ENCODE measurements at places on chromosomes 4 and X.
A peak's percentile ranks its signal among the peaks of the same experiment; 100 is the strongest.

- DNase-seq: no peak
Observed at GRCh38 chrX:28099166-28099565, 117.9 kb upstream of the DCAF8L1 start.

DNA sequence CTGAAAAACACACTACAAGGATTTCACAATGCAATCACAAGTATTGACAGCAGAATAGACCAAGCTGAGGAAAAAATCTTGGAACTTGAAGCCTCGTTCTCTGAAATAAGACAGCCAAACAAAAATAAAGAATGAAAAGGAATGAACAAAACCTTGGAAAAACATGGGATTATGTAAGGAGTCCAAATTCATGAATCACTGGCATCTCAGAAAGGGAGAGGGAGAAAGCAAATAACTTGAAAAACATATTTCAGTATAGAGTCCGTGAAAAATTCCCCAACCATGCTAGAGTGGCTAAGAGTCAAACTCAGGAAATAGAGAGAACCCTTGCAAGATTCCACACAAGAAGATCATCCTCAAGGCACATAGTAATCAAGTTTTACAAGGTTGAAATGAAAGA lies 178.5 kb upstream of the CTSO start:
- no peak for DNase-seq

DNA sequence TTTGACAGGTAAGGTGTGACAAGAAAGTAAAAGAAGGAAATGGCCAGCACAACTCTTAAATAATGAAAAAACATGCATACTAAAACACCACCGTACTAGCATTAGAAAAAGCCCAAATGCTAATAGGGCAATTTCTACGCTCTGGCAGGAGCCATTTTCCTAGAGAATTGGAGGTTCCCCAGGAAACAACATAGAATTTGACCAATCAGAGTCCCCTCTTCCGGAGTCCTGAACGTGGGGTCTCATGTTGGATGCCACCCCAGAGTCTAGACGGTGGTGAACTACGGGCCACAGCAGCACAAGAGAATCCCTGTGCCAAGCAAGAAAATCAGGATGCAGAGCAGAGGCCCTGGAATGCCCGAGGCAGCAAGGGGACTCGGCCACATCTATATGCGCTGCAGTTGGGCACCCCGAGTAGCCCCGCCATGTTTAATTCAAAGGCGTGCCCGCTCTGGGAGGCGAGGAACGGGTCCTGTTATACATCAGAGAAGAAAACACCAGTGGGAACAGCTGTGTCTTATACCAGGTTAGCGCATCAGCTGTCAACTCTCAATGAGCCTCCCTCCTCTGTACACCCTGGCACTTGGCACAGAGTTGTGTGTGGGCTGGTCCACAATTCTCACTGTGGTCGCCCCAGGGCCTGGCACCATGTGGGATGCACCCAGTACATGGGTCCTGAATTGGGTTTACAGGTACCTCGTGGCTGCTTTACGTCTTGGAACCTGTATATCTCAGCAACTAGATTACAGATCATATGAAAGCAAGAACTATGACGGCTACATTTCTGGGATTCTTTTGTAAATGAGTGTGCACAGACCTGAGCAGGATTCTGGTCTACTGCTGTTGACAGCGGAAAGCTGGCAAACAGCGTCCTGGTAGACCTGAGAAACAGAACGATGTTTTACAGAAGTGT lies 52.1 kb downstream of the SEL1L3 start:
- no peak for DNase-seq

DNA sequence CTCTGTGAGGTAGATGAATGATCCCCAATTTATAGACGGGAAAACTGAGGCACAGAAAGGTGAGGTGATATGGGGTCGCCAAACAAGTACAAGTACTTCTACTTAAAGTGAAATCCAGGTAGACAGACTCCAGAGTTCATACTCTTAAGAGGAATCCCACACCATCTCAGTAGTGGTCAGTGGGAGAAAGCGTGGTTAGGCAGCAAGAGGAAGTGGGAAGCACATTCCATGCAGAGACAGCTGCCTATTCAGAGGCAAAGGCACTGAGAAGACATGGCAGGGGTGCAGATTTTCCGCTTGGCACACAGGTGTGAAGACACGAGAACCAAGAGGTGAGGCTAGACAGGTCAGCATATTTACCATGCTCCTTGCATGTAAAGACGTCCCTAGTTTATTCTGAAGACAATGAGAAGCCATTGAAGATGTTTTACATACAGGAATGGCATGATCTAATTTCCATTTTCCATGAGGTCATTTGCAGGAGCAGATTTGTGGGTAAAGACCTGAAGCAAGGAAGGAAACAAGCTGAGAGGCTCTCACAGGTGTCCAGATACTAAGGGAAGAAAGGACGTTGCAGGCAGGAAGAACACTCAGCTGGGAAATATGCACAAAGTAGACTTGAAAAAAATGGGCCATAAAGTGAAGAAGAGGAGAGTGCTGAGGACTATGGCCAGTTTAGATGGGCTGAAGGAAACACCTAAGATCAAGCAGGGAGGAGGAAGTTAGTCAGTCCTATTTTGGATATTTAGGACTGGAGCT lies 17.3 kb upstream of the CLNK start:
- DNase-seq: no peak

DNA sequence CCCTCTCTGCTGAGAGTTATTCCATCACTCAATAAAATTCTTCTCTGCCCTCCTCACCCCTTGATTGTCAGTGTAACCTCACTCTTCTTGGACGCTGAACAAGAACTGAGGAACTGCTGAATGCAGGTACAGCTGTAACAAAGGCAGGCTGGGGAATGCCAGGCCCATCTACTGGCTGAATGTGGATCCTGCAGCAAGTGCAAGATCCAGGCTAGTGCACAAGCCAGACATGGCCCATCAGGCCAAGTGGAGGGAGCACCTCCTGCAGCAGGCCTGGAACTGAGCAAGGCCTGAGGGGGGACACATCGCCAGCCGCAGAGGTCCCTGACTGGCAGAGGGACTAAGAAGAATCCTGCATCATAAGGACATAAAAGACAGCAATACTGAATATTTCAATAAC lies 411.8 kb upstream of the PCDH10 start:
- no peak for DNase-seq

DNA sequence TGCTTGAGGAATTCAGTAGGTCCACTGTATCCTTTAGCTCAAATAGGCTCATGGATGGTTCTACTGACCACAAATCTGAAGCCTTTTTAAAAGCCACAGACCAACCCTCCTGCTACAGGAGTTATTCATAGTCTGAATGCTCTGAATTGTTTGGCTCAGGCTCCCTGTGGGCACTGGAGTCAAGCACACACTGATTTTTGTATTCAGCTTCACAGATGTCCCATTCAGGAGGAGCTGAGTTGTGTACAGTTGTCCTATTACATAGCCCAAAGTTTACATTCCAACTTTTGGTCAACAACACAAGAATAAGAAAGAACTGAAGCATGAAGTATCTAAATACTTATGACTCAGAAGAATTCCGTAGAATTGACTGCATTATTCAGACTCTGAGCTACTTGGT lies 243.9 kb downstream of the UNC5C start:
- no peak for DNase-seq

GRCh38 chr4:10173037-10173753 lies 56.6 kb upstream of the WDR1 start:
- peak; percentile 4 for DNase-seq

- no peak for DNase-seq
Observed at GRCh38 chrX:94366616-94367015, 692.6 kb downstream of the FAM133A start.

DNA sequence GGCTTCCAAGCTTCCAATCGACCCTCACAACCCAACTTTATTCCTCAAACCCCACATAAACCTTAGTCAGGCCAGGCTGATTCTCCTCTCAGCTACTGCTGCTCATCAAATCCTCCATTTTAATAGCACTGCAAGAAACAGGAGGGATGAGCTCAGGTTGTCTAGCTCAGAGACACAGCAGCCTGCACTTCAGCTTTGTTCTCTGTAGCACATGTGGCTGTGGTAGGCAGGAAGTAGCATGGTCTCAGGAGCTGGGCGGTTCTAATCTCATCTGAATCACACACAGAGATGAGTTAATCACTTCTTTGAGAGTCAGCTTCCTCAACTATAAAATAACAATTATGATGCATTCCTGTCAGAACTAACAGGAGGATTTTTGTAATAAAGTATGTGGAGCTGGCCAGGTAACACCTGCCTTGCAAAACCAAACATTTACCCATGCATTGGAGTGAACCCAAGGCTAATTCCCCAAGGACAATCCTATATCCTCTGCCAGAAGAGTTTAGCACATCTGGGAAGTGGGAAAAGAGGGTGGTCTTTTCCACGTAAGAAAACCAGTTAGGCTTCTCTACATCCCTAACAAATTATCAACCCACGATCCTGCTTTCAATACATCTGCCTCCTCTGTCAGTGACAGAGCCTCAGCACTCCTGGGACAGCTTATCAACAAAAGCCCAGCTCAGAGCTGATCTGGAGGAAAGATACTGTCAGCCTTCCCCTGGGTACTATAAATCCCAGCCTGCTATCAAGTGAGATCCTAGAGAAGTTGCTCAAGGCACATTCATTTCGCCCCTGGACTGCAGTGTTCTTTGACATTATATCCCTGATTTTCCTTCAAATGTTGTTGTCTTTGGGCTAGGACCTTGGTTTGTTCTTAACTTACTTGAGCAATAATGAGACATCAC lies 32.8 kb downstream of the ELOVL6 start:
- no peak for DNase-seq

- no peak for DNase-seq
Observed at GRCh38 chr4:149292425-149293007, 523.1 kb downstream of the IQCM start.

GRCh38 chr4:170089274-170089667 lies 485 bp downstream of the AADAT start:
- peak; percentile 6 for DNase-seq

GRCh38 chr4:36476135-36476534 lies 194.7 kb downstream of the DTHD1 start:
- no peak for DNase-seq

GRCh38 chr4:135838889-135839288 lies 1637.3 kb upstream of the PABPC4L start:
- DNase-seq: no peak

DNA sequence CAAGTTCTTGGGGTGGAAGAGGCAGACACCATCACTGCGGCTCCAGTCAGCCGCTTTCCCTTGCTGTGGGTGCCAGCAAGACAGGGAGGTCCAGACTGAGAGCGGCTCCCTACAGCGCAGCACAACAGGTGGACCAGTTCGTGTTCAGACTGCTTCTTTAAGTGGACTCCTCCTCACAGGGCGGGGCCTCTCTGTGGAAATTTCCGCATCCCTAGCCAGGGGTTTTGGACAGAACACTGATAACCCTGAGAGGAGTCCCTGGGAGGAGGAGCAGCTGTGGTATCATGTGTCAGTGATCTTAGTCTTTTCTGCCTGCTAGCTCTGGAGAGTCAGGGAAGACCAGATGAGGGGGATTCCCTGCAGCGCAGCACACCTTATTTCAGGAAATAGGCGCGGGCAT lies 48.5 kb downstream of the MAGEC2 start:
- DNase-seq: no peak

GRCh38 chrX:27889878-27890277 lies 82.1 kb downstream of the MAGEB10 start:
- no peak for DNase-seq

- no peak for DNase-seq
Observed at GRCh38 chr4:128879971-128880370, 70.5 kb downstream of the JADE1 start.

GRCh38 chrX:141278306-141278705 lies 36.0 kb upstream of the SPANXC start:
- DNase-seq: no peak

DNA sequence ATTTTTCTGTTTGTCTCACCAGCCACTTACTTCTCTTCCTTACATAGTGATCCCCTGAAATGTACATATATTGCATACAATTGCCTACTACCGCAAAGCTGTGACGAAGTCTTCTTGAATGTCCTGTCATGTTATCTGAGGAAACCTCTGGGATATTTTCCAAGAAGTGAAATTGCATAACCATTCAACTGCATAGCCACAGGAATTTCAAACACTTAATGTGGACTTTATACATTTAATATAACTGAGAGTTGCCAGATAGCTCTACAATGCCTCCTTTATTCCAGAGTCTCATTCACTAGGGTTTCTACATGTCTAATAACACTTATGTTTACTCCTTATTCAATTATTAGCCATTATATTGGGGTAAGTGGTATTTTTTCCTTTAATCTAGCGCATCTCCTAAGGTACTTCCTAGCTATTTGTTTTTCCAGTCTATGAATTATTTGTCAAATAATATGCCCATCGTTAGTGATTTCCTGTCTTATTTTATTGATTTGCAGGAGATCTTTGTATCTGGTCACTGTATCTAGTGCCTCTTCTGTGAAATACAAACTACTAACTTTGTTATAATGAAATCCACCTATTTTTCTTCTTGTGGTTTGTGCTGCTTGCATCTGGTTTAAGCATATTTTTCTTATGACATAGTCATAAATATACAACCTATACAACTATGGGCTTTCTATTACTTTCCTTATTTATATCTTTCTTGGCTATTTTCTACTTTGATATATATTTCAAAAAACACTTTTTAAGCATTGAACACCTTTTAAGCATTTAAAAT lies 69.2 kb upstream of the GRID2 start:
- DNase-seq: no peak

DNA sequence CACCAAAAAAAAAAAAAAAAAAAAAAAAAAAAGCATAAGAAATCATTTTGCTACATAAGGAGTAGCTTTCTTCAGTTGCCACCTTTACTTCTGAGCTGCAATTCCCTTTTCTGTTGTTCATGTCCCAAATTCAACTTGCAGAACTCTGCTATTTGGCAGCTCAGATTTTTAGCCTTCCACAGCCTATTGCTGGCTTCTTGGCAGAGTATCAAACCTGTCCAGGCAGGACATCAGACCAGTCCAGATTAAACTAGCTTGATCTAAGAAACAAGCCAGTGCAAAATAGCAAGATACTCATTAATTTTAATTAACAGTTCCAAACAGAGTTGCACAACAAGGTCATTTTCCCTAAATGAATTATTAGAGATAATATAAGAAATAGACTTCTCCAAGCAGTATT lies 123.6 kb upstream of the NR3C2 start:
- DNase-seq: no peak

DNA sequence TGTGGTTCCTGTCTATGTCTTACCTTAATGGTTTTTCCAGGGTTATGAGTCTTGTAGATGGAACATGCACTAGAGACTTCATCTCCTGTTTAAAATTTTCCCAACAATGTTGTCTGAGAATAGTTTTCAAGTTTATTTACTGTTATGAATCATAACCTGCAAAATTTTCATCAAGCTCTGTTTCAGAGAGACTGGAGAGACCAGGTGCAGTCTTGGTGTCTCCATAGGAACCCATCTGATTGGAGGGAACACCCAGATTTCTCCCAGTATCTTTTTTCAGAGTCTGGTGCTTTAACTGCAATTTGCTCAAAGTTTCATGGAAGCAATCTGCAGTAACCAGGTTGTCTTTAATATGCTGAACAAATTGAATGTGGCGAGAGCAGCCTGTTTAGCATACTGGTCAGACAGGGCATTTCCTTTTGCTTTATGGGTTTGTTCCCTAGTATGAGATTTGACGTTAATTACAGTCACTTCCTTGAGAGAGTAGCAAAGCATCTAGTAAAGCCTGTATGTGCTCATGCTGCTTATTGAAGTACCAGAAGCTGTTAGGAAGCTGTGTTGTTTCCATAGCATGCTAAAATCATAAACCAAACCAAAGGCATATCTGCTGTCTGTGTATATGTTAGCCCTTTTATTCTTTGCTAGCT lies 18.8 kb upstream of the VSIG1 start:
- no peak for DNase-seq

- DNase-seq: no peak
Observed at GRCh38 chr4:5712517-5712916, 1.5 kb downstream of the EVC start.

Measured in NCI-H187 (cell line).